Activated effector memory CD4-positive, alpha-beta T cell treated with Interleukin-2 at 50 U/mL for 16 hours (primary cell): ENCODE measurements at places on chromosomes 2 and 18.

- no peak for DNase-seq
Measured at GRCh38 chr18:61985681-61986080, 92.9 kb upstream of the RNF152 start.

DNA sequence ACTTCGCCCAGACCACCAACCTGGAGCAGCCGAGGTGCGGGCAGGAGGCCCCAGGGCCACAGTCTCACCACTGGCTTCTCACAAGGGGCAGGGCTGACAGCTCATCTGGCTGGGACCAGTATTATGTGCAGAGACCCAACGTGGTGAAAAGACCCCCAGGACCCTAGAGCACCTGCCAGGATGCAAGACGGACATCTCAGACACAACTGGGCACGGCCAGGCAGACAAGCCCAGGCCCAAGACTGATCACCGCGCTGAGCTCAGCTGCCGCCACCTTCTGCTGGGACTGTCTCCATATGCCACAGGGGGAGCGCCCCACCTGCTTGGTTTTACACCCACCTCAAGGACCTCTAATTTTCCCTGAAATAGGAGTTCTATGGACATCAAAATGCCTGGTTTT, 23.2 kb downstream of the HDAC4 start:
- DNase-seq = no peak

GRCh38 chr18:57048859-57049258, 98.0 kb upstream of the BOD1L2 start:
- DNase-seq = no peak

DNA sequence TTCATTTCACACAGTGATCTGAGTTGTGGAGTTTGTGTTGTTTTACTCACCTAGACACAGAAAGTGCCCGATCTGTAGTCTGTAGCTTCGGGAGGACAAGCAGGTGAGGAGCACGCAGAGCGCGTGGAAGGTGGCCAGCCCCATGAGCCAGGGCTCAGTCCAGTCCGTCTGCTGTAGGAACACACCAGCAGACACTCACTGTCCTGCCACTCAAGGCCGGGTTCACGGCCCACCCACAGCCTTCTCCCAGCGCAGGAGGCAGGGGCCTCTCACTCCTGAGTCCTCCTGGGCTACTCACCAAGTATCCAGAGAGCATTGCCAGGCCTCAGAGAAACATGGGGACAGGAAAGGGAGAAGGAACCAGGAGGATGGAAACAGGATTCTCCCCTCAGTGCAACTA, 1.7 kb downstream of the TMEM18 start:
- no peak for DNase-seq

DNA sequence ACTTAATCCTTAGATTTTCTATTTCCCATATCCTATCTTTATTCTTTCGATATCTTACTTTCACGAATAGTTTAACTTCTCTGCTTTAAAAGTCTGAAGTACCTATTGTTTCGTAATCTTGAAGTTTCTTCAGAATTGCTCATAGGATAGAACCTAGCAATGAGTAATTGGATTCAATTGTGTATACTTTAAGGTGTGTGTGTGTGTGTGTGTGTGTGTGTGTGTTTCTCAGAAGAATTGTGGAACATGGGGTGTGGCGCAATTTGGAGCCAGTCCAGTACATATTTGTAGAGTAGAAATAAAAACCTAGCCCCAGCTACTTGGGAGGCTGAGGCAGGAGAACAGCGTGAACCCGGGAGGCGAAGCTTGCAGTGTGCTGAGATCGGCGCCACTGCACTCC, 897.6 kb downstream of the BCL11A start:
- no peak for DNase-seq
